Neural crest cell (in vitro differentiated cells): ENCODE measurements at places on chromosomes 2 and 18. TPM values are rescaled to one million over a fixed set of nuclear protein-coding genes. Genes with fewer than 3 reads are reported as not detected.

- no peak overlapping the region for H3K4me3 ChIP-seq
- no peak for DNase-seq
- H3K27ac ChIP-seq = peak overlapping the region; percentile 19
- H3K4me1 ChIP-seq = no peaks in the 10 kb centered on the region
- H3K36me3 ChIP-seq = no peaks in the 10 kb centered on the region
Observed at GRCh38 chr2:795531-796041, 118.4 kb upstream of the TMEM18 start.

GRCh38 chr2:8438476-8438875 is 243.4 kb upstream of the ID2 start:
- no peak for DNase-seq
- no peaks in the 10 kb centered on the region for H3K36me3 ChIP-seq
- H3K27me3 ChIP-seq = no peaks in the 10 kb centered on the region
- H3K27ac ChIP-seq = no peak overlapping the region

- no peak overlapping the region for H3K4me3 ChIP-seq
- no peaks in the 10 kb centered on the region for H3K27me3 ChIP-seq
- H3K4me1 ChIP-seq = peaks cover 24% of the 10 kb centered on the region
- no peak for DNase-seq
Observed at GRCh38 chr2:101556033-101556459, 81.1 kb upstream of the RFX8 start.

DNA sequence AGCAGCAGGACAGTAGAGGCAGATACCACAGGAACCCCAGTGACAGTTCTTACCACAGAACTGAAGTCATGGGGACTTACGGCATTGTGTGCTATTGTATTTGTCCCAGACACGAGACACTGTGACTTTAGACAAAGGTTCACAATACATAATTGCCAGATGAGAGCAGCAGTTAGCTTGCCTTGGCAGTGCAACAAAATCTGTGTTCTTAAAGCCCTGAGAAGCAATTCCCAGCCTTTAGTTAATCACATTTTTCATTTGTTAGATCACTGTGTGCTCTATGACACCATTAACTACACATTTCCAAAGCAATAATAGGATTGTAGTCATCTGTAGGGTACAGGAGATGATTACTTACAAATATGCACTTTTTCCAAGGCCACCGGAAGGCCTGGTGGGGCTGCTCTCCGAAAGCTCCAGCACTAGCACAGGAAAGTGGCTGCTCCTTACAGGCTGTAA is 97.5 kb upstream of the LDLRAD4 start:
- no peaks in the 10 kb centered on the region for H3K27me3 ChIP-seq
- H3K4me3 ChIP-seq = peak overlapping the region; percentile 3
- DNase-seq = no peak
- peak overlapping the region; percentile 39 for H3K27ac ChIP-seq
- H3K36me3 ChIP-seq = peaks cover 4% of the 10 kb centered on the region

- peaks cover 5% of the 10 kb centered on the region for H3K4me1 ChIP-seq
- no peak overlapping the region for H3K4me3 ChIP-seq
Observed at GRCh38 chr2:187320846-187321245, 127.2 kb downstream of the CALCRL start.

DNA sequence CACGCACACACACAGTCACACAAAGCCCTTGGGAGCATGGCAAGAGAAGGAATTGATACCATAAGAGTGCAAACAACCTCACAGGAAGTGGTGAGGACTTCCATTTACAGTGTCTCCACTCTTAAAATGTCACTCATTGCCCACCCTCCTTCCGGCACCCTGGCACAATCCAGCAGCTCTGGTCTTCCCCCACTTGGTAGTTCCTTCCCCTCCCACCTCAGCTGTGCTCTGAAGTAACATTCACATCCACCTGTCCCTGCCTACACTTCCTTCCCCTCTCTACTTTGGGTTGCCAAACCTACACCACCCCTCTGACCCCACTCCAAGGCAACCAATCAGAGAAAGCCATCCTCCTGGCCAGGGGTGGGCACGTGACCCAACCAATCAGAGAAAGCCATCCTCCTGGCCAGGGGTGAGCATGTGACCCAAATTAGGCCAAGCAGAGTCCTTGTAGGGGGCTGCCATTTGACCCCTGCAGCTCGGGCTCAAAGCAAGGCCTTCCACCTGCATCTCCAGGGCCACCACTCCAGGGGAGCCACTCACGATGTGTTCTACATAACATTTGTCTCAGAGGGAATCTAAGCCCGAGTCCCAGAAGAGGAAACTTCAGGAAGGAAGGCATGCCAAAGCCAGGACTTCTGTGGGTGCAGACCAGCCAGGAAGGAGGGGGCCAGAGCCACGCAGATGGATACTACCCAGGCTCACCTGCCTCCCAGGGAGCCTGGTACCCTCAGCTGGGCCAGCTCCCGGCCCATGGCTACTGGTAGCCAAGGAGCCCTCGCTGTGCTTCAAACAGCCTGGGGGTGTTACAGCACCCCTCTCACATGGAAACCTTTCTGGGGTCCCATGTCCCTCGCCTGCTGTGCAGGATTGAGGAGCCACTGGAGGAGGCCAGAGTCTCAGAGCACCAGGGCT is 21.2 kb downstream of the CYP26B1 start:
- H3K4me1 ChIP-seq = no peaks in the 10 kb centered on the region
- peaks cover 57% of the 10 kb centered on the region for H3K27me3 ChIP-seq
- no peak overlapping the region for H3K4me3 ChIP-seq
- DNase-seq = no peak

GRCh38 chr2:190501702-190502407 is 32.7 kb downstream of the NEMP2 start:
- H3K27ac ChIP-seq = no peak overlapping the region
- DNase-seq = no peak
- no peaks in the 10 kb centered on the region for H3K27me3 ChIP-seq
- no peak overlapping the region for H3K4me3 ChIP-seq
- no peaks in the 10 kb centered on the region for H3K36me3 ChIP-seq

GRCh38 chr2:190849774-190850173 is 30.8 kb upstream of the GLS start:
- DNase-seq = no peak
- no peak overlapping the region for H3K27ac ChIP-seq
- peaks cover 3% of the 10 kb centered on the region for H3K27me3 ChIP-seq
- no peaks in the 10 kb centered on the region for H3K4me1 ChIP-seq
- no peak overlapping the region for H3K4me3 ChIP-seq
- H3K36me3 ChIP-seq = no peaks in the 10 kb centered on the region

- H3K36me3 ChIP-seq = peaks cover 35% of the 10 kb centered on the region
- H3K27me3 ChIP-seq = no peaks in the 10 kb centered on the region
- H3K4me3 ChIP-seq = no peak overlapping the region
- H3K27ac ChIP-seq = no peak overlapping the region
- H3K4me1 ChIP-seq = no peaks in the 10 kb centered on the region
Observed at GRCh38 chr2:175976391-175977157, 25.5 kb downstream of the LNPK start.

GRCh38 chr2:160871953-160872352 is 288.3 kb upstream of the TANK start:
- no peak for DNase-seq
- H3K4me3 ChIP-seq = no peak overlapping the region
- no peaks in the 10 kb centered on the region for H3K36me3 ChIP-seq
- no peaks in the 10 kb centered on the region for H3K27me3 ChIP-seq

- no peak for DNase-seq
- no peaks in the 10 kb centered on the region for H3K4me1 ChIP-seq
- H3K27ac ChIP-seq = no peak overlapping the region
- H3K4me3 ChIP-seq = no peak overlapping the region
Observed at GRCh38 chr2:133109772-133110171, 439.8 kb upstream of the LYPD1 start.

- no peaks in the 10 kb centered on the region for H3K27me3 ChIP-seq
- no peaks in the 10 kb centered on the region for H3K36me3 ChIP-seq
- no peak overlapping the region for H3K4me3 ChIP-seq
- H3K4me1 ChIP-seq = no peaks in the 10 kb centered on the region
Observed at GRCh38 chr18:22108674-22109073, 60.7 kb upstream of the GATA6 start.

DNA sequence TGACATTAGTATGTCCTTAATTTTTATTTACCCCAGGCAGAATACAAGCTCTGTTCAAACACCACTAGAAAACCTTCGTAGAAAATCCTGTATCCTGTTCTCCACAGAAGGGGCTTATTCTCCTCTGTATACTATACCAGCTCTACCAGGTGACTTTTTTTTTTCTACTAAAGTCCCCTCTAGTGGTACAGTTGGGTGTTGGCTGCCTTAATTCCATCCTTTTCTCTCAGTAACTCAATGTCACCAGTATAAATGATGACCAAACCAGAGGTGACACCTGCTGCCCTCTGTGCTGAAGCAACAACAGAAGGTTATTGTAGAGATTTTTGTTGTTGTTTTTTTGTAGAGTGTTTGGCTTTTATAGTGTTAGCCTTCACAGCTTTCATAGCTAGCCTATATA is 1322.0 kb downstream of the LRP1B start:
- DNase-seq = no peak
- no peaks in the 10 kb centered on the region for H3K4me1 ChIP-seq
- no peak overlapping the region for H3K27ac ChIP-seq

DNA sequence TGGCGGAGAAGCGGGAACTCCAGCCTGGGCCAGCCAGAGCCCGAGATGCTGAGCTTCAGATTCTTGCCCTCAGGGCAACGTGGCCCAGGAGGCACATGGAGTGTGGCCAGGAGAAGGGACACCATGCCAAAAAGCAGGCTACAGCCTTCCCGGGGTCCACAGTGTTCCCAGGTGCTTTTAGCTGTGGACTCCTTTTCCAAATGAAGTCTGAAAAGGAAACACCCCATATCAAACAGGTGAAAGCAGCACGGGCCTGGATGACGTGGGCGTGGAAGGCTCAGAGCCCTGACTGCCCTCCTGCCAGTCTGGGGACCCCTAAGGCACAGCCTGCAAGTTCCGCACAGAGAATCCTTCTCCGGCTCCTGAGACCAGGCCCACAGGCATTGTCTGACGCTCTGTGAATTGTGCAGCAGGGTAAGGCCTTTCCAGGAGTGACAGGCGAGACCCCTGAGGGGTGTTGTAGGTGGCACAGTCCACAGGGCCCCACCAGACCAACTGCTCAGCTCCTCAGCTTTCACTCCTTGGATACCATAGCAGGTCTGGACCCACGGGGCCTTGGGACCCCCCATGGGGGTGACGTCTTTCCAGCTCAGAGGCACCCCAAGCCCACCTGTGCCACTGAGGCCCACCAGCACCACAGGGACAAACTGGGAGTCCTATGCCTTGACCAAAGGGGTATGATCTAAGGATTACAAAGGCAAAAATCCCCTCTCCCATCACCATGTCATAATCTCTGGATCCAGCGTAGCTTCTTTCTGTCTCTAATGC is 69.6 kb upstream of the RAB6C start:
- no peaks in the 10 kb centered on the region for H3K27me3 ChIP-seq
- H3K4me1 ChIP-seq = no peaks in the 10 kb centered on the region
- H3K36me3 ChIP-seq = no peaks in the 10 kb centered on the region
- no peak for DNase-seq
- H3K27ac ChIP-seq = no peak overlapping the region

DNA sequence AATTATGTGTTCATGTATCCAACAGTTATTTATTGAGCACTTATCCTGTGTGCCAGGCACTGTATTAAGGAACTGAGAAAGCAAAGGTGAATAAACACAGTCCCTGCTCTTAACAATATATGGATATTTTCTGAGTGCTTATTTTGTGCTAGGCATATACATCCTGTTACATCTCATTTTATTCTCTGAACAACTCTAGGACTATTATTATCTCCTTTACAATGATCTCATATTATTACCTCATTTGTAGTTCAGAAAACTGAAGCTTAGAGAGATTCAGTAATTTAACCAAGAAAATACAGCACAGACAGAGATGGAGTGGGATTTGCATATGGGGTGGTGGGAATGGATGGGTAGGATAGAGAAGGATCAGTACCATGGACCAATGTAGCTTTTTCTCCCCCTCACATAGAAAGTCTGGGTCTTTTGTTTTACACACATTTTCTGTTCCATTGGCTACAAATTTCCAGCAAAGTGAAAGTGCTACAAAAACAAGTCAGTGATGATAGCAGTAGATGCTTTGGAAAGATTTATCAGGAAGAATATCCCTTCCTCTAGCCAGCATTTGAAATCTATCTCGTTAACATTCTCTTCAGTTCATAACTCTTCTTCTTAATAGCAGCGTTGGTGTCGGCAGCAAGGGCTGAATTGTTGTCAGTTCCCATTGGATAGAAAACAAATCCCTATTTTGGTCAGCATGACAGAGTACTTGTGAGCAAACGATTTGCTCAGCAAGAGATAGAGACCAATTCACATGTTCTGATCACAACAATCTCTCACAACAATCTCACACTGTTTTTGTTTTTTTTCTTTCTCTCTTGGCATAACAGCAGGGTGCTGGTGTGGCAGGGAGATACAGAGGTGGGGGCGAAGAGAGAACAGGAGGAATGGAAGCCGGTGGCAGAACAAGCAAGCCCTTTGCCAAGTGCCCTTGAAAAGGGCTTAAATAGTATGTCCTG is 102.2 kb upstream of the KCTD1 start:
- no peak overlapping the region for H3K27ac ChIP-seq
- no peaks in the 10 kb centered on the region for H3K36me3 ChIP-seq
- no peak for DNase-seq
- no peaks in the 10 kb centered on the region for H3K27me3 ChIP-seq
- H3K4me3 ChIP-seq = no peak overlapping the region
- peaks cover 31% of the 10 kb centered on the region for H3K4me1 ChIP-seq

GRCh38 chr2:121071034-121071504 is 213.9 kb downstream of the TFCP2L1 start:
- peaks cover 18% of the 10 kb centered on the region for H3K4me1 ChIP-seq
- H3K4me3 ChIP-seq = no peak overlapping the region
- H3K36me3 ChIP-seq = no peaks in the 10 kb centered on the region
- H3K27ac ChIP-seq = no peak overlapping the region

DNA sequence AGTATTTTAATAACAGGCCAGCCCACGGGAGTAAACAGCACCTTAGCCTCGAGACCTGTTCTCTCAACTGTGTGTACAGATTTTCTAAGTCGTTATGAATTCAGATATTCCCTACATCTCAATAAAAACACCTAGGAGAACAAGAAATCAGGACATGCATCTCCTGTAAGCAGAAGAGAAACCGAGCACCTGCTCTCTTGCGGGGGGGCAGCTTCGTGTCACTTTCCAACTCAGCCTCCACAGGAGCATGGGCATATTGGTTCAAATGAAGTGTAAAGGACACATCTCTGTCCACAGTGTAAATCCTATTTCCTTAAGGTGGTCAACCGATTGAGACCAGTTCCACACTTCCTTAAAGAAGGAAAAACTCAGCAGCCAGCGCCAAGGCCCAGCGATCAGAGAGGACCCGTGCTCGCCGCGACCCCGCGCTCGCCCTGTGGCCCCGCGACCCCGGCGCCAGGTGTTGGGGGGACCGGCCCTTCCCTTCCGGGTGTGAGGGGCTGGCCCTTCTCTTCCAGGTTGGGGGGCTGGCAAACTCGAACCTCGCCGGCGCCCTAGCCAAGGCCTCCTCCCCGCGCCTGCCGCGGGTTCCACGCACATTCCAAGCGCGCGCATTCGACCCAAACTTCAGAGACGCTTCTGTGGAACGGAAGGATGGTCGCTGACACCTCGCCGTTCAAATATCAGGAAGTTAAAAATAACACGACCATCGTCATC is 652 bp downstream of the SH3YL1 start:
- peaks cover 8% of the 10 kb centered on the region for H3K27me3 ChIP-seq
- no peak for DNase-seq
- H3K4me1 ChIP-seq = peaks cover 34% of the 10 kb centered on the region
- H3K36me3 ChIP-seq = peaks cover 38% of the 10 kb centered on the region
- peak overlapping the region; percentile 78 for H3K4me3 ChIP-seq
- H3K27ac ChIP-seq = no peak overlapping the region

The MC2R gene
- total RNA-seq = not detected in 2 replicates

The RGPD3 gene
- 0.11 and 0.14 TPM in 2 replicates for total RNA-seq

The CFAP53 gene
- total RNA-seq = 0.54 and 0.84 TPM in 2 replicates

The PRKAG3 gene
- not detected in 2 replicates for total RNA-seq

The C2orf72 gene
- 3.0 and 3.3 TPM in 2 replicates for total RNA-seq

The TTC21B gene
- 33.0 and 38.4 TPM in 2 replicates for total RNA-seq

The SLC25A12 gene
- total RNA-seq = 20.4 and 20.5 TPM in 2 replicates

The LCT gene
- total RNA-seq = 0.14 and 0.19 TPM in 2 replicates

The MGAT4A gene
- total RNA-seq = 11.5 and 12.2 TPM in 2 replicates

The PTPRM gene
- total RNA-seq = 7.7 and 10.6 TPM in 2 replicates

The IL18R1 gene
- total RNA-seq = not detected in 2 replicates

The POMC gene
- 0.39 and 0.54 TPM in 2 replicates for total RNA-seq

The CFAP221 gene
- 2.0 and 3.0 TPM in 2 replicates for total RNA-seq
